ENCODE measurements at places on chromosomes 12 and 14.

- no peak for DNase-seq
Measured at GRCh38 chr12:1445807-1446206, 148.6 kb downstream of the FBXL14 start.

- no peak for DNase-seq
Measured at GRCh38 chr12:5794156-5794555, 150.9 kb downstream of the ANO2 start.

- no peak for DNase-seq
Measured at GRCh38 chr12:46874642-46875041, 48.8 kb upstream of the SLC38A4 start.

DNA sequence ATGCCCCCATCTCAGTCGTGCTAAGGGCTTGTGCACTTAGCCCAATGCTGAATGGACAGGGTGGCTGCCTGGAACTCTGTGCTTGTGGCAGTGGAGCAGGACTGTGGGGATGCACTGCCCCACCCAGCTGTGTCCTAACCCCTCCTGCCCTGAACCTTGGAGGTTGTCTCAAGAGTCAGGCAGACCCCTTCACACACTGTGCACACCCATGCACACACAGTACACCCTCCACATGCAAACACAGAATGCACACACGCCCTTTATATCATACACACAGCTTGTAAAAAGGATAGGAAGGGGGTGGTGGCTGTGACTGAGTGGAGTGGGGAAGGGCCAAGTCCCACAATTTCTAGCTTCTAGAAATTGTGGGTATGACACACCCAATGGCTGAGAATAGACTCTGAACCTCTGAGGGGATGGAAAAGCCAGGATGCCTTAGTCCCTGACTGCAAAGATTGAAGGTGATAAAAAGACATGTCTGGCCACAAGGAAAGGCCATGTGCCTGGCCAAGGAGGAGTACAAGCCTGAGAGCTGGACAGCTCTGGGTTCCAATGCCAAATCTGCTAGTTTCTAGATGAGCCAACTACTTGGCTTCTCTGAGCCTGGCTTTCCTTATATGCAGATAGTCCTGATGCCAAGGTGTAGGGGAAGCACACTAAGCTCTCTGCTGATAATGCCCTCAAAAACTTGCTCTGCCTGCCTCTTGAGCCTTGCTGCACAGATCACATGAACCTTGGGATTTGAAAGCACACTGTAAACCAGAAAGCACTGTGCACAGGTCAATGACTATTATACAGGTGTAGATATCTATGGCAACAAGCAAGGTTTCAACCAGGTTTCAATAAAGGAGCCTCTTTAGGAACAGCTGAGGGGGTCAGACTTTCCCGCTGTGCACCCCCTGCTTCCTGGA, 8.4 kb downstream of the KRT8 start:
- DNase-seq, result no peak

- no peak for DNase-seq
Measured at GRCh38 chr12:47302111-47302671, 222.4 kb upstream of the AMIGO2 start.

GRCh38 chr12:6934110-6934509, 6.4 kb downstream of the ATN1 start:
- no peak for DNase-seq

DNA sequence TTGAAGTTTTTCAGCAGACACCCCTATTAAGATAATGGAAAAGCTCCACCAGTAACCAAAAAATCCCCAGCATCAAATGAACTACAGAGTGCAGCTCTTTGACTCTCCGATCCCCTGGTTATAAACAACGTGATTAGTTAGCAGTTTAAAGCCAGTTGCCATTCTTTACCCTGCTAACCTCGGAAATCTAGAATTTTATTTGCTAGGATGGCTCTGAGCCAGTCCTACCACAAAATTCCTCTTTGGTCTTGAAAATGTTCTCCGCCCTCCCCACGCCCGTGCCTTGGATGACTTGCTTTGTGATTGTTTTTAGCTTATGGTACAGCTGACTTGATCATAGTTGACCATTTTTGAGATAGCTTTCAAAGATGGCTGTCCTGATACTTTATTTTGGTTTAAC, 1.2 kb downstream of the KLHDC2 start:
- no peak for DNase-seq

DNA sequence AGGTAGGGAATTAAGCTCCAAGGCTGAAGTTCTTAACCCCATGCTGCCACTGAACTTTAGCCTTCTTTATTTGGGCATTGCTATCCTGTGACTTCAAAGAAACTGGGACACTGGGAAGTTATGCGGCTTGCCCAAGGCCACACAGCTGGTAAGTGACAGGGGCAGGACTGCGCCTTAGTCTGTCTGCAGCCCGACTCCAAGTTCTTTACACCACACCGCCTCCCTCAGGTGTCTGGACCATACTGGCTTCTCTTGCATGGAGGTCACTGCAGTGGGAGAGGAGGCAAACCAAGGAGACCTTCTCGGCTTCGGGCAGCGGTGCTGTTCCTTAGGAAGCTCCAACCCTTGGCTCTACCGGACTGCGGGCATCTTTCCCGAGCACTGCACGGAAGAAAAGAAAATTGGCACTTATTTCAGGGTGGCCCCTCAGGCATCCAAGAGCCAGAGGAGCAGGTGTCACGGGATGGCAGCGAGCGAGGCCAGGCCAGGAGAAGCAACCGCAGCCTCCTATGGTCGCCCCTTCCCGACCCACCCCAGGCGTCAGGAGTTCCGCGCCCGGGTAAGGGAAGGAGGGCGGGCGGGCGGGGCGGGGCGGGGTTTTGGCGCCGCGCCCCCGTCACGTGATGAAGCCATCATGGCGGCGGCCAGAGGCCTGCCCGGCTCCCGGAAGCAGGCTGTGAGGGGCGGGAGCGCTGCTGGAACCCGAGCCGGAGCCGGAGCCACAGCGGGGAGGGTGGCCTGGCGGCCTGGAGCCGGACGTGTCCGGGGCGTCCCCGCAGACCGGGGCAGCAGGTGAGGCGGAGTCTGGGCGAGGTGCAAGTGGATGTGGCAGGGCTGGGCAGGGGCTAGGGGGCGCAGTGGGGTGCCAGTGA, 16.4 kb upstream of the ESPL1 start:
- DNase-seq, result peak; percentile 28

DNA sequence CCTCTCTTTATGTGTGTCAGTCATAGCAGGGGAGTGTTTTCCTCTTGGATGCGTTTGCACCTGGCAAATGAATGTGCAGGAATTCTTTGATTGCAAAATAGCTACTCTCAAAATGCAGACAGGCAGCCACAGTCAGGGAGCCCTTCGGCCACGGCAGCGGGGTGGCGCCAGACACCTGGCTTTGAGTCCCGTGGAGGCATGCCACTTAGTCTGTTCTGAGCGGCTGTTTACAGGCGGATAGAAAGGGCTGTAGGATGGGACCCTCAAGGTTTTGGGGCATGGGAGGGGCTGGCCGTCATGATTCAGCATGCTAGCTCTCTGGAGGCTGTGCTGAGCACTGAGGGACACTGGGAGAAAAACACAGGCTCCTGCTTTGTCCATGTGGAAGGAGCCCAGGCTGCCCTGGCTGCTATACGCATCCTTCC, 117.1 kb downstream of the SLC25A47 start:
- peak; percentile 87 for DNase-seq

GRCh38 chr12:107500307-107500706, 185.3 kb upstream of the PWP1 start:
- DNase-seq, result no peak

DNA sequence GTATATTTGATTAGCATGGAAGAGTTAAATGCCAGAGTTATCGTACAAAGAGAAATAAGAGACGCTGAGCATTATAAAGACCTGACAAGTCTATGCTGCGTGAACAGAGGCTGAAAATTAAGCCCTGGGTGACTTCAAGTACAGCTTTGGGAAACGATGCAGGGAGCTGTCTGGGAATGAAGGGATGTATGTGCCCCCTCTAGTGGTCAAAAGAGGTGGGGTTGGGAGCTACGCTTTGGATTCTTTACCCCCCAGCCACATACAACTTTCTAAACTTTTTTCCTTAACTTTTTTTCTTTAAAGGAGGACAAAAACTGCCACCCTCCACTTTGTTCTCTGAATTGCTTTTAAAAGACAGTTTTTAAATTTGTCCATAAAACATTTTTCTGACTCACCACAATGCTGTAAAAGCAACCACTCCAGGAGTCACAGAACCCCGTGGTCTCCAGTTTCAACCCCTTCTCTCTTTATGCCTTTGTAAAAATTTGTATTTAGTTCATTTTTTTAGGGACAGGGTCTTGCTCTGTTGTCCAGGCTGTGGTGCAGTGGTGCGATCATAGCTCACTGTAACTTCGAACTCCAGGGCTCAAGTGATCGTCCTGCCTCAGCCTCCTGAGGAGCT, 59.4 kb downstream of the ZNF664 start:
- DNase-seq, result peak; percentile 25

GRCh38 chr12:661720-662486, 1.3 kb downstream of the NINJ2 start:
- DNase-seq, result no peak

DNA sequence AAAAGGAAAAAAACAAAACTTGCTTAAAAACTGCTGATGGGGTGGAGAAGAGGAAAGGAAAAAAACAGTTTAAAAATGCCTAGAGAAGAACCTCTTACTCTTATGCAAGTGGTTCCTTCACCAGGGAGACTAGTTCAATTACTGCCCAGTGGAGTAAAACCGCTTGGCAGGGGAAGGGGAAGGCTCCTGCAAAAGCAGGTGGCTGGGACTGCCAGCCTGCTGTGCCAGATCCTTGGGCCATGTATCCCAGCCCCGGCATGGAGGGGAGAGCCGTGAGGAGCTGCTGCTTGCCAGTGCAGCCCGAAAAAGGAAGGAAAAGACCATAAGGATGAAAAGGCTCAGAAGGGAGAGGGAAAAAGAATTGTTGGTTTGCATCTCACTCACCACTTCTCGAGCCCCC, 123.0 kb downstream of the FSCB start:
- no peak for DNase-seq

DNA sequence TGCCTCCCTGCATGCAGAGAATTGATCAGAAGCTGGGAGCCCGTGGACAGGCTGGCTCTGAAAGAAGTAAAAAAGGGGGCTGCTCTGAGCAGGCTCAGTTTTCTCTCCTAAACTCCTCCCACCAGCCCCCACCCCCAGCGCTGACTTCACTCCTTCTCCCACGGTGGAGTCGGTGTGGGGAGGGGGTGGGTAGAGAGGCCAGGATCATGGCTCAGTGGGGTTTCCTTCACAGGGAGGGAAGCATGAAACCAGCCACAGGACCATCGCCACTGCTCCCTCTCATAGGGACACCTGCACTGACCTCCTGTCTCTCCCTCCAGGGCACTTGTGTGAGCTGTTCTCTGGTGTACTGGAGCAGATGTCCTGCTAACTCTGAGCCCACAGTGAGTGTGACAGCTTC, 78.9 kb downstream of the STAB2 start:
- DNase-seq, result no peak

- DNase-seq, result no peak
Measured at GRCh38 chr14:69953266-69953915, 74.2 kb downstream of the SMOC1 start.

- DNase-seq, result no peak
Measured at GRCh38 chr12:93429448-93429847, 12.3 kb downstream of the UBE2N start.
